Ecto neural progenitor cell (in vitro differentiated cells): ENCODE measurements at places on chromosomes 2 and 18.

DNA sequence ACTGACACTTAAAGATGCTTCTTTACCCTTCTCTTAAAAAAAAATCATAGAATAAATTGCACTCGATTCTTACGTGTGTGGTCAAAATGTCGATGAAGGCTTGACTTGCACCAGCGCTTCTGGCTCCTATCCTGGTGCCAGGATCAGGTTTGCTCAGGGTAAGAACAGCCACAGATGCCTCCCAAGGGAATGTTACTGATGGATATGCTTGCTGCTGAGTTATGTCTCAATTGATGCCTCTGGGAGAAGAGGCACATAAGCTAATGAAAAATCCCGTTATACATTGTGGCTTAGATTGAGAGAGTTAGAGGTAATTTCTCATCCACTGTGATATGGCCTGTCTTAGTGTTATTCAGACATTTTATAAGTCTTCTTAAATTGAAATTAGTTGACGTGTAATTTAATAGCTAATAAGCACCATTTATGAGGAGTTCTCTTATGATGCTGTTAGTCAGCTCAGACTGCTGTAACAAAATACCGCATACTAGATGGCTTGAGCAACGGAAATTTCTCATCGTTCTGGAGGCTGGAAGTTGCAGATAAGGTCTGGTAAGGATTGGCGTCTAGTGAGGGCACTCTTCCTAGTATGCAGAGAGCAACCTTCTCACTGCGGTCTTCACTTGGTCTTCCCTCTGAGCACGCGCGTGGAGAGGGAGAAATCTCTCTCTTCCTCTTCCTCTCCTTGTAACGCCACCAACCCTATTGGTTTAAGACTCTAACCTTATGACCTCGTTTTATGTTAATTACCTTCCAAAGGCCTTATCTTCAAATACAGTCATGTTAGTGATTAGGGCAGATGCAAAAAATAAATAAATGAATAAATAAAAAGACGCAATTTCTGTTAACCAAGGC is 116.6 kb upstream of the NOSTRIN start:
- no peak for DNase-seq

GRCh38 chr2:12014088-12014960 is 267.9 kb downstream of the LPIN1 start:
- DNase-seq, result no peak

DNA sequence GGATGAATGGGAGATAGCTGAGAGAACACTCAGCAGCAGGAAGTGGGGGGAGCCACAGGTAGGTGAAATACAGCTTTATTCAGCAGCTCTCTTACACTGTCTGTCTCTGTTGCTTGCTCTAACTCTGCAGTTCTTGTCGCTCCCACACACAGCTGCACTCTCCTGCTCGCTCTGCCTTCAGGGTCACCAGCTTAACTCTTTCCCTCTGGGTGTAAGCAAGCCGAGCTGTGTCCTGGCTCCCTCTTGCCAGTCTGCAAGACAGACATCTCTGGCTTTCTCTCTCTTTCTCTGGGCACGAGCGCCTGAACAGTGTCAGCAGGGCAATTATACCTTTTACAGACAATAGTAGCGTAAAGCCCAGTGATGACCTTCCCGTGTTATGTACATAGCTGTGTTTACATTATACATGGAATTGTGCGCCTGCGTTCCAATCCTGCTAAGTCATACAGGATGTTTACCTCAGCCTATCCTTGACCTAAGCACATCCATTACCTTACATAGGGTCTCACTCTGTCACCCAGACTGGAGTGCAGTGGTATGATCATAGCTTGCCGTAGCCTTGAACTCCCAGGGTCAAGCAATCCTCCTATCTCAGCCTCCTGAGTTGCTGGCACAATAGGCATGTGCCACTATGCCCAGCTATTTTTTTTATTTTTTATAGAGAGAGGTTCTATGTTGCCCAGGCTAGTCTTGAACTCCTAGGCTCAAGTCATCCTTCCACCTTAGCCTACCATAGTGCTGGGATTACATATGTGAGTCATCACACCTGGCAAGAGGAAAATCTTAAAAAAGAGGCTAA is 57.8 kb upstream of the CHN1 start:
- no peak for DNase-seq

DNA sequence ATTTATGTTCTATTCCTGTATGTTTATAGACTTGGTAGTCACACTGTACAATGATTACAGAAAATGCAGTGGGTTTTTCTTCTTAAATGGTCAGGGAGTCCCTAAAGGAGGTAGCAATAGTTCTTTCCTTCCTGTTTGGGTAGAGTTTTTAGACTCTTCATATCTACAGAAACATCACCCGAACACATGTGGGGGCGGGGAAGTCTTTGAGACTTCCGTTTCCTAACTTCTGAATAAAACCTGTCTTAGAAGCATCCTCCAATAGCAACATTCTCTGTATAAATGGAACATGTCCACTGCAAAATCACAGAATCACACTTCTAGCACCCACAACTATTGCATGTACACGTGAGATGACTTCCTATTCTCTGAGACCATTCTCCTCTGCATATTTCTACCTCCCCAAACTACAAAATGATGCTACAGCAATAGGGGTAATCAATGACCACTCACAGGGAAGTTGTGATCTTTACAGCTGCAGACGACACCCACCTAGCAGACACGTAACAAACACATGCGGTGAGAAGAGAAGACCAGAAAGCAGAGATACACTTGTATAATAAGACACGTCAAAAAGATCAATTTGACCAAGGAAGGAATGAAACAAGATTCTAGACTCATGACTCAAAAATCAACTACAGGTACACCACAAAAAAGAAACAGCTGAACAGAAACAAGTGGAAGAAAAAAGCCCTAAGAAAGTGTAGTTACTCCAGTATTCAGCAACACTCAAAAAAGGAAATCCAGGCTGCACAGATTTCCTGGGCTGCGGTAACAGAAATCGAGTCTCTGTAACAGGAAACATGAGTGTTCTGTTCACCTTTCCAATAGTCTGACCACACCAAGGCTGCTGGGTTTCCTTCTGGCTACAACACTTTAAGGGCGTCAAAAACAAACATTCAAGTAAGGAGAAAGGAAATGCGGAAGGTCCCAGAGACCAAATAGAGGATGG is 120.4 kb downstream of the ZNF516 start:
- DNase-seq, result no peak

GRCh38 chr2:95730813-95731212 is 139.0 kb downstream of the TRIM43 start:
- no peak for DNase-seq
